ENCODE measurements at places on chromosomes 16 and 17.

DNA sequence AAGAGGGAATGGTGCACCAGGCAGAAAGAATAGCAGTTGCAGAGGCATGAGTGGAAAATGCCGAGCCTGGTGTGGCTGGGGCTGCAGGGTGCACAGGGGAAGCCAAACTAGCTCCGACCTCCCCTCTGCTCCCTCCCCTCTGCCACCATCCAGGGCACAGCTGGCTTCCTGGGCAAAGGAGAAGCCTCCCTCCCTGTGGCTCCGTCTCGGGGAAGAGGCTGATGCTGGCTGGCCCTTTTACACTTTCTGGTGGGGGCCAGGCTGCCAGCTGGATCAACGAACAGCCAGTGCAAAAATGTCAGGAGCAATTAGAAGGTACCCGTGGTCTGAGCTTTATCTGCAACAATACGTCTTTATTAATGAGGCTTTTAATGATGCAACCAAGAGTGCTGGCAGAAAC is 37.1 kb upstream of the KCNJ12 start:
- DNase-seq = no peak

GRCh38 chr17:1683459-1683858 is 1.2 kb downstream of the PRPF8 start:
- no peak for DNase-seq

DNA sequence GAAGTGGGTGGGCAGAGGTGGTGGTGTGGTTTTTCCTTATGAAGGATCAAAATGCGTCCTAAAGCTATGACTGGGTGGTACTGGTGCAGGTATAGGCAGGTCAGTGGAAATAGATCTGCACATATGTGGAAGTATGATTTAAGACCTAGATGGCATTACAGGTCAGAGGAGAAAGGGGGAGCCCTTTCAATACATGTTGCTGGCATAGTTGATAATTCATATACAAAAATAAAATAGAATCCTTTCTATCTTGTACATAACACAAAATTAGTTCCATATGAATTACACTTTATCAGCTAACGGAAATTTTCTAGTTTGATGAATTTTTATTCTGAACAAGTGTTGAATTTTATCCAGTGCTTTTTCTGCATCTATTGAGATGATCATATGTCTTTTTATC is 20.8 kb upstream of the PIK3R5 start:
- no peak for DNase-seq

DNA sequence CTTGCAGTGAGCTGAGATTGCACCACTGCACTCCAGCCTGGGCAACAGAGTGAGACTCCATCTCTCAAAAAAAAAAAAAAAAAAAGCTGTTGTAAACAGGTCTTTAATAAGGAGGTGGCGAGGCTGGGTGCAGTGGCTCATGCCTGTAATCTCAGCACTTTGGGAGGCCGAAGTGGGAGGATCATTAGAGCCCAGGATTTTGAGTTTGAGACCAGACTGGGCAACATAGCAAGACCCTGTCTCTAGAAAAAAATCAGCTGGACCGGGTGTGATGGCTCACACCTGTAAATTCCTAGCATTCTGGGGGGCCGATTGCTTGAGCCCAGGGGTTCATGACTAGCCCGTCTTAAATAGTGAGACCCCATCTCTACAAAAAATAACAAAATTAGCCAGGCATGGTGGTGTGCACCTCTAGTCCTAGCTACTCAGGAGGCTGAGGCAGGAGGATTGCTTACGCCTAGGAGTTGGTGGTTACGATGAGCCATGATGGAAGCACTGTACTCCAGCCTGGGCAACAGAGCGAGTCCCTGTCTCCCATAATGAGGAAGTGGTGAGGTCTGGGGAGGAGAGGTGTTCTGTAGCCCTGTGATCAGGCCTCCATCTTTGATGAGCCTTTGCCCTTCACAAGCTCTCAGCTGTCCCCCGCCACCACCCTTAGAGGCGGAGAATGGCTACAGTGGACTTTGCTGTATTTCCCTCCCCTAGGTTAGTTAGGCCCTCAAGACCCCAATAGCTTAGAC is 36.2 kb downstream of the ZNF778 start:
- no peak for DNase-seq

DNA sequence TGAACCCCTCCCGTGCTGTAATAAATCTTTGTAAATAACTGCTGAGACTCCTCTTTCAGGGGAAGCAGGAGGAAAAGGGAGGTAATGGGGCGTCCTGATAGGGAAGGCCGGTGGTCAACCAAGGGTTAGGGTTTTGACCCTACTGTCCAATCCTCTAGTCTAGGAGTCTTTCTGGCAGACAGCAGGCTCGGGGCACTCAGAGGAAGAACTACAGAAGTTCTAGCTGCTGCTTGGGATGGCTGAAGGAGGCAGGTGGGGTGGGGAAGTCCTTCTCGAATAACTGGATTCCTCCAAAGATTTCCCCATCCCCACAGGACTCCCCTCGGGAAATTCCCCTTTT is 387 bp upstream of the STARD3 start:
- DNase-seq = no peak

DNA sequence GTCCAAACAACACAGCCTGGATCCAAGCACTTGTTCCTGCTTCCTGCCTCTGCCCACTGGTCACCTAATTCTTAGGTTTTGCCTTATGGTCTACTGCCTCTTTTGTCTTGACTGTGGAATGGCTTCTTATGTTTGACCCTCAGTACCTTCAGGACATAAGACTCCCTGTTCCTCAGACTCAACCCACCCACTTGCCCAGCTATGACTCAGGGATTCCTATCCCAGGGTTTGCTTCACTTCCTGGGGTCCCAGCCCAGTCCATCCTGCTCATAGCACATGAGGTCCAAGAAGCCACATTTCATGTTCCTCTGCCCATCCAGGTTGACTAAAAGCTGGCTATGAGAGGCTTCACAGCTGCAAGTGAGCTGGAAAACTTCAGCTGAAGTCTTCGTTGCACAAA is 320.9 kb upstream of the CDH5 start:
- DNase-seq = no peak

DNA sequence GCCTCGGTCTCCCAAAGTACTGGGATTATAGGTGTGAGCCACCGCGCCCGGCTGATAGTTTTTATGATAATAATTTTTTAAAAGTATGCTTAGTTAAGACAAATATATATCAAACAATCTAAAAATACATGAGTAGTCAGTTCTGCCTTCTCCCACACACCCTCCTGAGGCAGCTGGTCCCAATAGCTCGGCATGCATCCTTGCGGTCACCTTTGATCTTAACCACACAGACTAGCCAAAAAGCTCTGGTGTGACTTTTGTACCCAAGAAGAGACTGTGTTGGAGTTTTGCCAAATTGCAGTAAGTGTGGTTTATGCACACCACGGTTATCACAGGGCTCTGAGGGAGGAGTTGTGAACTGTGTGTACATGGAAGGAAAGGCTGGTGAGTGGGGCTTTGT is 25.6 kb downstream of the ATP6V0A1 start:
- DNase-seq = peak; percentile 76

DNA sequence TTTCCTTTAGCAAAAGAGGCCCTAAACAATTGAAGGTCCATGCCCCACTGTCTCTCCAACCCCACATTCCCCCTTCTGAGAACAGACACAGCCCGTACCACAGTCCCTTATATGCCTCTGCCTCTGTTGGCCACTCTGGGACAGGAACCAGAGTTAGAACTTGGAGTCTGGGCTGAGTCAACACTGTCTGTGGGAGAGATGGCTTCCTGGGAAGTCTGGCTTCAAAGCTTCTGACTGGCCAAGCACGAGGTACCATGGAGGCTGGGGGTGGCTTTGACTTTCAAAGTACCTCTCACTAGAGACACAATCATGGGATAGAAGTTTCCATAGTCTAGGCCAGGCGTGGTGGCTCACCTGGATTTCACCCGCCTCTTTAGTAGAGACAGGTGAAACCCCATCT is 14.9 kb upstream of the SPOP start:
- no peak for DNase-seq

DNA sequence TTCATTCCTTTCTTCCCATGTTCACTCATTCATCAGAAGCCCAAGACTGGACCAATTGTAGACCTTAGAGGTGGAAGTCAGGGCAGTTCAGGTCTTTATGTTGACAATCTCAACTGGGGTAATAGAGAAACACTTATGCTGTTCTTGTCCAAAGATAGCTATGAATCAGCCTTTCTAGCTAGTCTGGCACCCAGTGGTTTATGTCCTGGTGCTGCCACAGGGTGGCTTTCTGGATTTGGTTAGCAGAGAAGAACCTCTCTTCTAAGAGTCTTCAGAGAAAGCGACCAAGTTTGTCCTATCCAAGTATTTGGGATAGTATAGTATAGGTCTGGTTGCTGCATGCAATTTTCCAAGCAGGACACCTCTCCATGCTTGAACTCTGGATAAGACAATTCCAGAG is 83.3 kb downstream of the NOG start:
- no peak for DNase-seq

- no peak for DNase-seq
Measured at GRCh38 chr16:49727611-49728010, 128.3 kb downstream of the ZNF423 start.

GRCh38 chr16:28062847-28063521 is 530 bp downstream of the GSG1L start:
- DNase-seq = no peak

DNA sequence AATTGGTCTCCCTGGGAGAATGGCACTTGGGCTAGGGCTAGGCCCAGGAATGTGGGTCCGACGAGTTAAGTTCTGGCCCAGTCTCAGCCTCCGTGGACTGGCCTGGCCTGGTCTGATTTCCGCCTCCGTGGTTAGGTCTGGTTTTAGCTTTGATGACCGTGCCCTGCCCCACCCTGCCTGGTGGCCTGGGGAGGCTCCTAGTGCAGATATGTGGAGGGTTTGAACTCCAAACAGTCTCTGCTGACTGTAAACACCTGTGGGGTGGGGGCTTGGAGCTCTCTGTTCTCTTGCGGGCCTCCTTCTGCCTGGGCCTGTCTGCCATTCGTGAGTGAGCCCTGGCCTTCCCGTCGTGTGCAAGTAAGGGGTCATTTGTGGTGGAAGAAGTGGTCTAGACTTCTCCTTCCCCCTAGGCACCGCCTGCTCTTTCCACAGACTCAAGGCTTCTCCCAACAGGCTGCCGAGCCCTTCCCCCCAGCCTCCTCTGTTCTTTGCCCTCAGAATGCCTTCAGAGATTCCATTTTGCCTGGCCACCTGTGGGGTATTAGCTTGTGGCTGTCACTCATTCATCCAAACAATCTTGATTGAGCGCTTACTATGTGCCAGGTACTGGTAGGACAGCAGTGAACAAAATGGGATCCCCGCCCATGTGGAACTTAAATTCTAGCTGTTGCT is 1.6 kb downstream of the ATP6V0C start:
- no peak for DNase-seq

GRCh38 chr16:71930013-71930563 is 34.8 kb downstream of the IST1 start:
- no peak for DNase-seq

DNA sequence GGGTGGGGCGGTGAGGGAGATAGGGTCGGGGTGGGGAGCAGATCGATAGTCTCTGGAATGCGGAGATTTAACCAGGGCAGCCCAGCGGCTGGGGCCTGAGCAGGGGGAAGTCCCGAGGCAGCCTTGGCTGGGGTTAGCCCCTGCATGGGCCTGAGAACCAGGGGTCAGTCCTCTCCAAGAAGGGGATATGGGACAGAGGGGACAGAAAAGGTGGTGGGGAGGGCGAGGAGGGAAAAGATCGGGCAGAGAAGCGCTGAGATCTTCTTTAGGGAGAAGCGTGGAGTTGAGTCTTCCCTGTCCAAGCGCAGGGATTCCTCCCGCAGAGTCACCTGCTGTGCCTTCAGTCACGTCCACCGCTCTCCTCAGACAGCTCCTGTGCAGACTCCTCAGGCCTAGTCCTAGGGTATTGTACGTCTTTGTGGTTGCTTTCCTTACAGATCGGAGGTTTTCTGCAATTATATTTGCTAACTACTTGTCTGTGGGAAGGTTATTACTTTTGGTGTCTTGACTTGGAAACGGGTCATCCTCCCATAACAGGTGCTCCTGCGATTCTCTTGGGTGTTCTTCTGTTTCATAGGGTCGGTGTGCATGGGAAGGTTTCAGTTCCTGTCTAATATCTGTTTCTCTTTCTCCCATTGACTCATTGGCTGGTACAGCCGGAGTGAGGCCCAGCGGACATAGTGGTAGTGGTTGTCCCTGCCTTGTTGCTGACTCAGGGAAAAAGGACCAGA is 952 bp downstream of the CD300A start:
- peak; percentile 23 for DNase-seq

GRCh38 chr16:57825298-57826044 is 23.2 kb upstream of the KIFC3 start:
- DNase-seq = no peak

DNA sequence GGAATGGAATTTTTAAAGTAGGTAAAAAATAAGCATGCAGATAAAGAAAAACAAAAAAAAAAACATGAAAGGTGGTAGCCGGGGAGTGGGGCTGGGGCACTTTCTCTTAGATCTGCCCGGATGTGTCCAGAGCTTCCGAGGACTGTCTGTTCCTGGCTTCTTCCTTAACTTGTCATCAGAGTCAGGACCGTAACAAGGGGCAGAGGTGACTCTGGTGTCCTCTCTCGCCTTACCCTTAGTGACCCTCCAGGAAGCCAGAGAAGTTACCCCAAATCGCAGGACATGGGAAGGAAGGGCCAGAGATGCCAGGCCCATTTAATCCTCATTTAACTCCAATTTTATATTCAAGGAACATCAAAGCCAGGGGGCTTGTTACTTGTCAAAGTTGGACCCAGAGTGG is 115.5 kb downstream of the ABCC6 start:
- DNase-seq = no peak

DNA sequence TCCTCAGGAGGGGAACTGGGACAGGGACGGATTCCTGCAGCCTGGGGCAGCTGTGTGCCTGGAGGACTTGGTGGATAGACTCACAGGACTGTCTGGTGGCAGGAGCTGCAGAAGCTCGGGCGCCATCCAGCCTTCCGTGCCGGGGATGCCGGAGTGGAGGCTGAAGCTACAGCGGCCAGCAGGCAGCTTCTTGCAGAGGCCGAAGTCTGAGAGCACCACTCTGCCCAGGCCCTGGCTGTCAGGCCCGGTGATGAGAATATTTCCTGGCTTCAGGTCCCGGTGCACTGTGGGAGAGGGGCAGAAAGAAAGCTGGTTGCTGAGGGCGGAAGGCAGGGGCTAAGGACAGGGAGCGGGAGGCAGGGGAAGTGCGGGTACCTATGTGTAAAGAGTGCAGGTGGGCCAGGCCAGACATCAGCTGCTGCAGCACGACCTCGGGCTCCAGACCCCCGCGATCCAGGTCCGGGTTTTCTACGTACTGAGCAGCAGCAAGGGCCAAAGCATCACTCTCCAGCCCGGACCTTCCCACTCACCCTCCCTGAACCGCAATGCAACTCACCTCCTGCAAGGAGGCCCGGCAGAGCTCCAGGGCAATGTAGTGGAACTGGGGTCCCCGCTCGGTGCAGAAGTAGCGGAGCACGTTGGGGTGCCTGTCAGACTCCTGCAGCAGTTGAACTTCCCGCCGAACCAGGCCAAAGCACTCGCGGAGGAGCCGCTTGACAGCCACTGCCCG is 16.1 kb downstream of the PLK1 start:
- no peak for DNase-seq

All from activated naive CD4-positive, alpha-beta T cell treated with Interleukin-2 at 50 U/mL for 16 hours (primary cell).